ENCODE measurements at places on chromosomes 13 and 19.
A peak's percentile ranks its signal among the peaks of the same experiment; 100 is the strongest.

- no peak for DNase-seq
Observed at GRCh38 chr13:31385540-31385939, 185.8 kb downstream of the B3GLCT start.

GRCh38 chr19:29837448-29837981 lies 25.7 kb downstream of the CCNE1 start:
- peak; percentile 54 for DNase-seq

- DNase-seq = no peak
Observed at GRCh38 chr13:101572456-101572855, 120.0 kb downstream of the ITGBL1 start.

- no peak for DNase-seq
Observed at GRCh38 chr13:73832128-73832588, 302.0 kb downstream of the KLF12 start.

DNA sequence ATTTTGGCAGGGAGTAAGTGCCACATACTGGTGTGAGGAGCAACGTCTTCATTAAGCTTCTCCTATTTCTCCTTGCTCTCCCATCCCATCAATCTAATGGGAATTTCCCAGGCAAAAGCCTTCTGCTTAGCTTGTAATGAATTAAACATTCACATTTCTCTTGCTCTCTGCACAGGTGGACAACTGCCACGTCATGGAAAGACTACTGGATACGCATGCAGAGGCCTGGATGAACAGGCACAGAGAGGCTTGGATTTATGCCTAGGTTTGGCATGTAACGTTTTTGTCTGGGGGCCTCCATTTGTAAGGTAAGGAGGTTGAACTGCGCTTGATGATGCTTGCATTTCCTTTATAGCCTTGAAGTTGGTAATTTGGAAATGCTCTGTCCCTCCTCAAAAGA lies 374.8 kb downstream of the KLF12 start:
- DNase-seq = no peak

DNA sequence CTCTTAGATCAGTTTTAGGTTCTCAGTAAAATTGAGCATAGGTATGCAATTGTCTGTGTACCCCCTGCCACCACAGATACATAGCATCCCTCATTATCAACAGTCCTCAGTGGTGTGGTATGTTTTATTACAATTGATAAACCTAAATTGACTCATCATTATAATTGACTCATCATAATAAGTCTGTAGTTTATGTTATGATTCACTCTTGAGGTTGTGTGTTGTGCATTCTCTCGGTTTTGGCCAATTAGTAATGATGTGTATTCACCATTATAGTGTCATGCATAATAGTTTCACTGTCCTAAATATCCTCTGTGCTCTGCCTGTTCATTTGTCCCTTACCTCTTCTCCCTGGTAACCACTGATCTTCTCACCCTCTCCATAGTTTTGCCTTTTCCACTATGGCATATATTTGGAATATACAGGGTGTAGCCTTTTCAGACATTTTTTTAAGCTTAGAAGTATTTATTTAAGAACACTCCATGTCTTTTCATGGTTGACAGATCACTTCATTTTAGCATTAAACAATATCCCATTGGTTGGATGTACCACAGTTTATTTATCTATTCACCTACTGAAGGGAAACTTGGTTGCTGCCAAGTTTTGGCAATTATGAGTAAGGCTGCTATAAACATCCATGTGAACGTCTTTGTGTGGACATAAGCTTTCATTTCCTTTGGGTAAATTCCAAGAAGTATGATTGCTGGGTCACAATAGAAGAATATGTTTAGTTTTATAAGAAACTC lies 1620.6 kb upstream of the MIR17HG start:
- no peak for DNase-seq

Data from stimulated activated CD8-positive, alpha-beta memory T cell treated with anti-CD3 and anti-CD28 coated beads, Interleukin-4, amount 100 ng/mL, for 48 hours (primary cell).